Coronary artery (tissue), 2 donors: ENCODE measurements at places on chromosomes 12 and 14.

DNA sequence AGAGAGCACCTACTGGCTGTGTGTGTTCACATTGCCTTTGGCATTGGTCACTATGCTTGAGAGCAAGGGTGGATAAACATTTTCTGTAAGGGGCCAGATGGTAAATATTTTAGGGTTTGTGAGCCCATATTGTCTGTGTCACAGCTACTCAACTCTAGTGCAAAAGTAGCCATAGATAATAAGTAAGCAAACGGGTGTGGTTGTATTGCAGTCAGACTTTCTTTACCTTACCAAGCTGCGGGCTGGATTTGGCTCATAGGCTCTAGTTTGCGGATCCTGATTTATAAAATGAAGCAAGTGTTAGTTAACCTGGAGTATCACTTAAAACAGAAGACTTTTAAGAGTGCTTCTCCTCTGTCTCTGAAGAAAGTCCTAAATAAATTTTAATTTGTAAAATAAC lies 169.0 kb downstream of the KICS2 start:
- DNase-seq = no peak

GRCh38 chr12:73863546-73863945 lies 674.1 kb upstream of the ATXN7L3B start:
- DNase-seq = no peak

GRCh38 chr14:34300882-34301734 lies 160.9 kb downstream of the SPTSSA start:
- no peak for DNase-seq

- no peak for DNase-seq
These were observed 30.3 kb upstream of the ESR2 start for GRCh38 chr14:64324461-64324860.

- DNase-seq = peak; percentile 92
These were observed 272 bp downstream of the HECTD1 start for GRCh38 chr14:31207287-31207754.

GRCh38 chr12:20527417-20528163 lies 159.3 kb downstream of the PDE3A start:
- no peak for DNase-seq

DNA sequence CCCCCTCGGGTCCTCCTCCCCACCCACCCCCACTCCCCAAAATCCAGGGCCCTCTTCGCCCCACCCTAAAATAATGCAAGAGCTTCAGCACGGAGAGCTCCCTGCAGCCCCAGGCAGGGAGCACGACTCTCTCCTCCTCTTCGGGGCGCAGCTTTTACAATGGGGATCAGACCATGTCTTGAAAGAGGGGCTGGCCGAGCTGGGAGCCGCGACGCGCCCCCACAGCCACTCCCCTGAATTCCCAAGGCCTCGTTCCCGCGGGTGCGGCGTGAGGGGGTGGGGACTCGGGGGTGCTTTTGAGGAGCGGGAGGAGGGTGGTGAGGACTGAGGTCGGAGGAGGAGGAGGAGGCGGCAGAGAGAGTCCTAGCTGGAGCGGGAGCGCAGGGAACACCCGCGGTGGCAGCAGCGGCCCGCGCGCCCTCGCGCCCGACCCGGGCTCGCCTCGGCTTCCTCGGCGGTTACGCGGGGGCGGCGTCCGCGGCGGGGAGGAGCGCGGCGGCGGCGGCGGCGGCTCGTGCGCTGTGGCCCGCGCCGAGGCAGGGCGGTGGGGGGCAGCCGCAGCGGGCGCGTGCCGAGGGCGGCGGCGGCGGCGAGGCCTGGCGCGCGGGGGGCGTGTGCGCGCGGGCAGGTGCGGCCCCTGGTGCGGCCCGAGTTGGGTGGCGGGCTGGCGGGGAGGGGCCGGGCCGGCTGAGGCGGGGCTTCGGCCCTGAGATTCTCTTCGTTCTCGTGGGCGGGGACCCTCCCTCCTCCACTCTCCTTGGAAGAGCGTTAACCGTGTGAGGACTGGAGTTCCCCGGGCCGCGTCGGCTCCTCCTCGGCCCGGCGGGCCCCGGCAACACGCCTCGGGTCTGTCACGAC lies at the start of gene ANKS1B:
ANKS1B (minus strand) TSS at position 666 of the 858 bp plus-strand sequence. CDS start 699 bp downstream, outside the sequence.
- DNase-seq = peak; percentile 79

DNA sequence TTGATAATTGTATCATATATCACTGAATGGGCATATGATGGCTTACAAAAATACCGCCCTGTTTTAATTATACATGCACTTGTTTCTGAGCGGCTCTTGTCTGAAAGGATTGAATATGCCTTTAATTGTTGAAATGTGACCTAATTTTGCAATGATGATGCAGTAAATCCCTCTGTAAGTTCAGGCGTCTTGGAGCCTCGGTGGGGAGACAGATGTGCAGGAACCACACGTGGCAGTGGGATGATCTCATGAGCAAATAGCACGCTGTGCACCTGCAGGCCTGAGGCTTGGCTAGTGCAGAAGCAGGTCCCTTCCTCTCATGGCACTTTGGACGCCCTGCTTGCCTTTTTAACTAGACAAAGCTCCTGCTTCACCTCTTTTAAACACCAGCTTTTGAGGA lies 49.3 kb upstream of the ASPG start:
- DNase-seq = no peak

DNA sequence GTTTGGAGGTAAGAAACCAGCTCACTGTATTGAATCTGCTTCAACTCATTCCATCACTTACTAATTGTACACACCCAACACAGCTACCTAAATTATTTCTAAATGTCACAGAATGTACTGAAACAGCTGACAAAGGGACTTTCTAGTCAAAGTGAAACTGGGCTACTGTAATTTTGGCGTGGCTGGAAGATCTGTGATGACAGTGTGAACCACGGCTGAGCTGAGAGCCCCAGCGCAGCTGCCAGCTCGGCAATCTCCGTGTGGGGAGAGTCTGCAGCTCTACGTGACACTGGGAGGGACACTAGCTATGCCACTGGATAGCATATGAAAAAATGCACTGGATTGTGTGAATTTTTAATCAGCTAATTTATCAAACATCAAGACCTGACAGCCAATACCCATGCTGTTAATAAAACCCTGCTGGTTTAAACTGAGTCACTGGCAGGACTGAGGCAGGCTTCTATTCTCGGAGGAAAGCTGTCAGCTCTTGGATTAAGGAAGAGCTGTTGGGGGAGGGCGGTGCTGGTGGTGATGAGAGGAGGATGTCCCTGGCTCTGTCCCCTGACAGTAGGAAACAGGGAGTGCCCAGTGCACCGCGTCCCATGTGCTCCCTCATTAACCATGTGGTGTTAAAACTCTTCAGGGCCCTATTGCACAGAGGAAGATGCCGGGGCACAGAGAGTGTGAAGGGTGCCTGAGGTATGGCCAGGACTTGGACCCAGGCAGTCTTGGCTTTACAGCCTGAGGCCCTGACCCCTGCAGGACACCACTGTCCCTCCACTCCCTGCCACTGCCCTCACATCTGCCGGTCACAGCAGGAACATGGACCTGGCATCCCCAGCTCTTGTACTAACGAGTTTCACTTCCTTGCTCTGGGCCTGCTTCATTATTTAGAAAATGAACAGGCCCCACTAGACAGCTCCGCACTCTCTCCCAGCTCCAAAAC lies 13.3 kb downstream of the SLC15A4 start:
- no peak for DNase-seq
